M059J (cell line): ENCODE measurements at places on chromosomes 1 and 21. TPM values are rescaled to one million over a fixed set of nuclear protein-coding genes. Genes with fewer than 3 reads are reported as not detected.

AADACL4 gene
- total RNA-seq, result not detected in 2 replicates

KCNK2 gene
- total RNA-seq, result 7.5 and 9.9 TPM in 2 replicates

PLA2G5 gene
- 0.84 and 2.1 TPM in 2 replicates for total RNA-seq

DNA sequence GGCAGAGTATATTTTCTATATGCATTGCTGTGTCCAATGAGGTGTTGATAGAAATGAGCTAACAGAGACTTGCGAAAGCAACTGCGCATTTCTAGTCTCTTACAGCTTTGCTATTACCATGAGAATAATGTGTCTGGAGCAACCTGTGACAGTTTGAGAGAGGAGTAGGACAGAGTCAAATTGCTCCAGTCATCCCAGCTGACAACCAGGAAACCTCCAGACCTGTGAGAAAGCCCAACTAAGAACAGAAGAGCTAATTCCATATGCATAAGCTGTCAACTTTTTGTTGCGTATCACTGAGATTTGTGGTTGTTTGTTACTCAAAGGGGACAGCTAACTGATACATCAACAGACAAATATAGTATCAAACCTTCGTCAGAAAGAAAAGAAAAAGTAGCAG, 354.1 kb upstream of the LRRC7 start:
- no peak for DNase-seq

DNA sequence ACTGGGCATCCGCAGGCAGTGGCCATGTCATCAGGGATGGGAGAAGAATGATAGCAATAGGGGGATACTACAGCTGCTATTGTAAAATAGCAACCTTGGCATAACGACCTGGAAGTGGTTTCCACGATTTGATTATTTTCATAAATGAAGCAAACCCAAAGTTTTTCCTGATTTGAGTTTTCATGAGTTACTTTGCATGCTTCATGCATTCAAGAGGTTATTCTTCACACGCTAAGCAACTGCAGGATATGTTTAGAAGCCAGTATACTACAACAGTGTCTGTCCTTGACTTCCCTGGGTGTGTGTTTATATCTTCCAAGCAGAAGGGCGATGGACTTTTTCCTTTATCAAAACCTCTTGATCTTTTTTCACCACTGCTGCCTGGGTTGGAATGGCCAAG, 281.1 kb upstream of the DUSP10 start:
- no peak for DNase-seq

DNA sequence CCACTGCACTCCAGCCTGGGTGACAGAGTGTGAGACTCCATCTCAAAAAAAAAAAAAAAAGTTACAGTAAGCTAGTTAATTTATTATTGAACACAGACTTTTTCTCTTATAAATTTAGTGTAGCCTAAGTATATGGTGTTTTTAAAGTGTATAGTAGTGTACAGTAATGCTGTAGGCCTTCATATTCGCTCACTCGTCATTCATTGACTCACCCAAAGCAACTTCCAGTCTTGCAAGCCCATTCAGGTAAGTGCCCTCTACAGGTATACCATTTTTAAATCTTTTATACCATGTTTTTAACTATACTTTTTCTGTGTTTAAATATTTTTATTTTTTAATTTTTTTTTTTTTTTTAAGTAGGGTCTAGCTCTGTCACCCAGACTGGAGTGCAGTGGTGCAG, 12.1 kb downstream of the POU2F1 start:
- no peak for DNase-seq

- DNase-seq, result no peak
Measured at GRCh38 chr21:45912611-45913417, 68.8 kb upstream of the COL6A1 start.

- DNase-seq, result peak; percentile 92
Measured at GRCh38 chr1:162696286-162696862, 64.1 kb downstream of the DDR2 start.

- DNase-seq, result peak; percentile 96
Measured at GRCh38 chr1:8047686-8048445, 21.8 kb upstream of the ERRFI1 start.

GRCh38 chr21:33901412-33902288, 14.0 kb downstream of the ATP5PO start:
- peak; percentile 66 for DNase-seq

- no peak for DNase-seq
Measured at GRCh38 chr1:39483276-39483675, 8.2 kb upstream of the BMP8A start.

DNA sequence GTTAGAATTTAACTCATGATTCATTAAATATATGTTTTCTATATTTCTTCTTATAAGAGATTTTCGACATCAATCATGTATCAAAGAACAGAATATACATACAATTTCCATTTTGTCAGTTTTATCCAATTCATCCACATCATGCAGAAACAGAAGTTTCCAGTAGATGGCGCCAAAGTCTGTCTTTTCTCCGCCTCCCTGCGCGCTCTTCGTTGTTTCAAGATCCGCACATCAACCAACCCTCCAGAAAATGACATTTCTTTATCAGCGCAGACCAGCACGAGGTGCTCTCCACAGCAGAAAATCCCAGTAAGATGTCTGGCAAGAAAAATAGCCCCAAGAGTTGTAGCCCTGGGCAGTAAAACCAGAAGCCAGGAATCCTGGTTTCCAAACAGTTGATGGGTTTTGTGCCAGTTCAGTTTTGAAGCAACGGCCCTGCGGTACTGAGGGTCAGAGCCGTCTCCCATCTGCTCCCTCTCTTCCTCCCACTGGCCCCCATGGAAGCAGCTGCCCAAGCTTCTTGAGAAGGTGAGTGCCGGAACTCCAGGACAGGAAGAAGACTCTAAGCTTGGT, 38.6 kb upstream of the GPR137B start:
- DNase-seq, result peak; percentile 49

DNA sequence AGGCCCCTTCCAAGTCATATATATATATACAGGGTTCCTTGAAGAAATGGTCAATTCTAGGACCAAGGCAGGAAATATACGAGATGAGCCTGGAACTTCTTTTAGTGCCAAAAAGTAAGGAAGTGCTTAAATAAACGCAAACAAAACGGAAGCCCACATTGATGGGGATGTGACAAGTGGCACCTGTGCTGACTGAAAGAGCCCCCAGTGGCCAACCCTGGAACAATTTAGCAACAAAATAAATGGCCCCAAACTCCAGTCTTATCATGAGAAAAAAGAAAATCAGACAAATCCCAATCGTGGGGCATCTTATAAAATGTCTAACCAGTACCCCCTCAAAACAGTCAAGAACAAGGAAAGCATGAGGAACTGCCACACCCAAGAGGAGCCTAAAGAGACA, 17.7 kb downstream of the PLA2G5 start:
- DNase-seq, result no peak
